ENCODE measurements at places on chromosomes 12 and 14. TPM values are rescaled to one million over a fixed set of nuclear protein-coding genes. Genes with fewer than 3 reads are reported as not detected.

TEAD4 gene
- 26.2 TPM for total RNA-seq

ADAMTS20 gene
- total RNA-seq: not detected

DNA sequence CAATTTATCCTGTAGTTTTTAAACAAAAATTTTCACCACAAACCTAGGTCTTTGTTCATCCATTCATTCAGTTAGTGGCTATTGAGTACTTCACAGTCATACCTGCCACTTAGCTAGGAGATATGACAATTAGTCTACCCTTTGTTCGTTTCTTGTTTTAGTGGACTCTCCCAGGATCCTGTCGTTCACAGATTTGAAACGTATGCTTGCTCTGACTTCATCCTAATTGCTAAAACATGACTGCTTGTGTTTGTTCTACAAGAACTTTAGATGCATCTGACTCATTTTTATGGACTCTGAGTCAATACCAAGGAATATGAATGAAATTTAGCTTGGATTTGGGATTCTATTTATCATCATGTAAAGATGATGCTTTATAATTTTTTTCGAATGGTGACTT, 69.5 kb downstream of the TBC1D30 start:
- no peak for DNase-seq

- no peak for DNase-seq
Observed at GRCh38 chr14:71394386-71394785, 487.1 kb downstream of the PCNX1 start.

- DNase-seq: no peak
Observed at GRCh38 chr14:65826946-65827345, 414.4 kb downstream of the FUT8 start.

KRT73 gene
- not detected for total RNA-seq

DNA sequence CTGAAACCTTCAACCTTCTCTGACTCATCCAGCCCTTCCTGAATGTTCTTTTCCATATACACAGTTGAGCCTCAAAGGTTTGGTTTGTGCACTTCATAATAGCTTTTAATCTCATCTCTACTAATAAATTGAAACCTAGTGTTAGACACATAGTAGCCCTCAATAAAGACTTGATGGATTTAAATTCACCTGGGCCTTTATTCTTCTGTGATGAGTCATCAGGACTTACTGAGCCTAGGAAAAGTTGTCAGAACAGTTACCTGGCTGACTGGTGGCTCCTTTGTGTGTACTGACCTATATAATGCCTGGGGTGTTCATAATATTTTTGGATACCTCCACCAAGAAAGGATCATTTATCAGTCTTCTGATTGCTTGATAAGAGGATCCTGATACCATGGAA, 86.4 kb upstream of the NTF3 start:
- DNase-seq: no peak

GRCh38 chr12:46160101-46160980, 108.5 kb downstream of the SLC38A1 start:
- no peak for DNase-seq

GRCh38 chr14:65750906-65751305, 338.4 kb downstream of the FUT8 start:
- DNase-seq: no peak
